Stimulated activated CD8-positive, alpha-beta memory T cell treated with anti-CD3 and anti-CD28 coated beads, Interleukin-15, amount 100 ng/mL, for 24 hours (primary cell): ENCODE measurements at places on chromosomes 4 and X.

GRCh38 chr4:140781596-140781995, 25.4 kb upstream of the TBC1D9 start:
- DNase-seq, result no peak

DNA sequence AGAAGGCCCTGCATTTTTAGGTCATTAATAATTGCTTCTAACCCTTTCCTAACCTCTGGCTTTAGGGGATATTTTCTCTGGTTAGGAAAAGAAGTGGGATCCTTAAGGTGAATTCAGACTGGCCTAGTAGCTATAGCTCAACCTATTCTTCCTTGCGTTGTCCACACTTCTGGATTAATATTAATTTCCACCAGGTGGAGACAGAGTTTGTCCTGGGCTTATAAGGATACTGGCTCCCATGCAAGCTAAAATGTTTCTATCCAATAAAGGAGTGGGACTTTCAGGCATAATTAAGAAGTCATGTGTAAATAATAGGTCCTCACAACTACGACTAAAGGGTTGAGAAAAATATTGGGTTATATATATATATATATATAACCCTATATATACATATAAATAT, 860.0 kb upstream of the POU3F4 start:
- DNase-seq, result no peak

- no peak for DNase-seq
Observed at GRCh38 chr4:24140892-24141291, 251.0 kb upstream of the PPARGC1A start.

DNA sequence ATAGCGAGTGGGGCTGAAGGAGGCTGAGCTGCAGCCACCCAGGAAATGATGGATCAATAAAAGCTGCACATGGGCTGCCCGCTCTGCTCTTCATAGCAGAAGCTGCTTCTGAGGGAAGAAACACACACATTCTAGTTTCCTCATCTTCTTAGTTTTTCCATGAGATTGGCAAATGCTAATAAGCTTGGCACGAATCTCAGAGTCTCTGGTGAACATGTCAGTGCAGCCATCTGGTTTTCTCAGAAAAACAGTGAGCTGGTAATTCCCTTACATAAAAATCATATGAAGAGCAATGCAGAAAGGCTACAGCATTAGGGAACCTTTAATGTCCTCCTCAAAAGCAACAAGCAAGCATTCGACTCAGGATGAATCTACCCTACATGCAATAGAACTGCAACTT, 69.9 kb downstream of the GATB start:
- no peak for DNase-seq

- DNase-seq, result no peak
Observed at GRCh38 chr4:82898322-82899243, 2.0 kb upstream of the THAP9 start.

DNA sequence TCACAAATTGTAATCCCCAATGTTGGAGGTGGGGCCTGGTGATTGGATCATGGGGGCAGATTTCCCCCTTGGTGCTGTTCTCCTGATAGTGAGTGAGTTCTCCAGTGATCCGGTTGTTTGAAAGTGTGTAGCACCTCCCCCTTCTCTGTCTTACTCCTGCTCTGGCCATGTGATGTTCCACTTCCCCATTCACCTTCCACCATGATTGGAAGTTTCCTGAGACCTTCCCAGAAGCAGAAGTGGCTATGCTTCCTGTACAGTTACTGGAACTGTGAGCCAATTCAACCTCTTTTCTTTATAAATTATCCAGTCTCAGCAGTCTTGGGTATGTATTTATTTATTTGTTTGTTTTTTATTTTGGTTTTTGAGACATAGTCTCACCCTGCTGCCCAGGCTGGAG, 143.2 kb downstream of the CPE start:
- no peak for DNase-seq

- no peak for DNase-seq
Observed at GRCh38 chrX:45762699-45763647, 562.3 kb upstream of the DIPK2B start.

DNA sequence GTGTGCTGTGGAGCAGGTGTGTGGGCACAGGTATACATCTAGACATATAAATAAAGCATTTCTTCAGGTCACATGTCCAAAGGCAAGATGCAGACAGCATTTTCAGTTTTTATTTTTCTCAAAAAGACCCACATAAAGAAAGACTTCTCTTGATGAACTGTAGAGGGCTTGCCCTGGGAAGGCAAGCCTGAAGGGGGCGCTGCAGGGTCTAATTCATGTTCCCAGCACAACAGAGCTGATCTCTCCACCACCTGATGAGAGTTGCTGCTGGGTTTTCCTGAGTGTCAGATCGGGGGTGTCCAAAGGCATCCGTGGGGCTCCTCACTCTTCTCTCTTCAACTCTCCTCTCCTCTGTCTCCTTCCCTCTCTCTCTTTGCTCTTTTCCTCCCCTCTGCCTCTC, 26.6 kb downstream of the ADRA2C start:
- DNase-seq, result no peak

DNA sequence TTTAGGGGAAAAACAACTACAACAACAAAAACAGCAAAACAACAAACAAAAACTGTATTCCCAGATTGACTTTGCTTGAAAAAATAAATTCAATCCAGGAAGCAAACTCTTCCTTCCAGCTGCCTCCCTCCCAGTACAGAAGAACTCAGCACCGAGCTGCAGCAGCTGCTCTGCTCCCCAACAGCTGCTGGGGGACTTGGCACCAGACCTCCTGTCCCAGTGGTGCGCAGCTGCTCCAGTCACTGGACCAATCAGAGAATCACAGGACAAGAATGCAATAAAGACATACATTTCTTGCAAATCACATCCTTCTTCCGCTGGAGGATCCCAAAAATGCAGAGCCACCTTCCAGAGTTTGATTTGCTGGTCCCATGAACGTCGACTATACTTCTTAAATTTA, 11.8 kb upstream of the FAM53A start:
- DNase-seq, result no peak

DNA sequence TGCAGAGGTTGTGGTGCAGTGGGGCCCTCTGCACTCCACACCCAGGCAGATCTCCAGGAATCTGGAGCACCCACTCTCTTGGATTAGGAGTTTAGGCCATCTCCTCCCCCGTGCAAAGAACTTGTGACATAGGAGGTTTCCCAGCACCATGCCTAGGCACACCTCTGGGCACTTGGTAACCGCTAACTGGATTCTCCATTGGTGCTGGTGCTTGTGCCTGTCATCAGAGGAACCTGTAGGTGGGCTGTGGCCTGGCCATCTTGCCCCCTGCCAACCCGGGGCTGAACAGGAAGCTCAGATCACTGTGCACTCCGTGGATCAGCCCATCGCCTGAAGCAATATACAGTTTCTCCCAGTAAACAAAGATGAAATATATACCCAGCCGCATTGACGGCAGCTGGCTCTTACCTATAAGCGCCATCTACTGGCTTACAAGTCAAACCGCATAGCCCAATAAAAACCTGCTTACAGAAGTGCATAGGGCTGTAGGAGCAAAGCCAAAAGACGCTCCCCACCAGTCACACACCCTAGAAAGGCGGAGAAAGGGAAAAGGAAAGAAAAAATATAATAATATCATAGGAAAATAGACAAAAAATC, 19.1 kb upstream of the TEX13B start:
- DNase-seq, result no peak

GRCh38 chr4:170610434-170610833, 520.7 kb upstream of the AADAT start:
- no peak for DNase-seq

DNA sequence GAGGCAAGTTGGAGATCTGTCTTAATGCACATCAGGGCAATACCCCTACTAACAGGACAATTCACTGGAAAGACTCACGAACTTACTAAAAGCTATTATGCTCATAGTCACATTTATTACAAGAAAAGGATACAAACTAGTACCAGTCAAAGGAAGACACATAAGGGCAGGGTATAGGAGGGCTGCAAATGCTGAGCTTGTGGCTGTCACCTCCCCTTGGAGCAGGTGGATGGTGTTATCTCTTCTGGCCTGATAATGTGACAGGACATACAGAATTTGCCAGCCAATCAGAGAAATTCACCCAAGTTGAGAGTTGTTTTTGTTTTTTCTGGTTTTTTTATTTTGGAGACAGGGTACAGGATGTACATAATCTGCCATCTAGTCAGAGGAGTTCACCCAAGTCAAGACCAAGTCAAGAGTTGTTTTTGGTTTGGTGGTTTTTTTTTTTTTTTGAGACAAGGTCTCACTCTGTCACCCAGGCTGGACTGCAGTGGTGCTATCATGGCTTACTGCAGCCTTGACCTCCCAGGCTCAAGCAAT, 8.8 kb downstream of the HERC5 start:
- DNase-seq, result no peak

- DNase-seq, result no peak
Observed at GRCh38 chr4:128601991-128602695, 207.4 kb upstream of the JADE1 start.

DNA sequence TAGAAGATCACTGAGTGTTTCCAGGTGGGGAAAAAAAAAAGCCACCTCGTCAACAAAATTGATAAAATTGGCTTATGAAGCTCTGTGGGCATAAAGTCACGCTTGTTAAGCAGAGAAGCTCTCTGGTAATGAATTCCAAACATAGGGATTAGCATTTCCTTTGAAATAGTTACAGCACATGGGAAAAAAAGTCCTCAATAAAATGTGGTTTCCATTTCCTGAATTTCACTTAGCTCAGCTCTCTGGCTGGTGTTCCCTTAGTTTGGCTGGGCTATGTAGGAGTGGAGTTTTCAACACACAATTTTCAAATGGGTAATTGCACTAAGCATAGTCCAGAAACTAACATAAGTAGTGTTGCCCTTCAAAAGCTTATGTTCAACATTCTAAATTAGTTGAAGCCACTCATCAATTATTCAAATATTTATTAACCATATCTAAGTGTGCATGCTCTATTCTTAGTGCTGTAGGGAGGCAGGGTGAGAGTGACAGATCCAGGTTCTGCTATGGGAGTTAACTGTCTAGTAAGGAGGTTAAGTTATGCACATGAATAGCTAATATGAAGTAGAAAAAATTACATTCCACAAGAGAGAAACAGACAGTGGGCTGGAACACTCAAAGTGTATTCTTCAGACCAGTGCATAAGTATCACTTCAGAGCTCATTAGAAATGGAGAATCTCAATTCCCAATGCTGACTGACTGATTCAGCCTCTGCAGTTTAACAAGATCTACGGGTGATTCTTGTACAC, 445.7 kb downstream of the SMARCA1 start:
- DNase-seq, result no peak

GRCh38 chr4:87414816-87415215, 7.6 kb upstream of the NUDT9 start:
- no peak for DNase-seq

DNA sequence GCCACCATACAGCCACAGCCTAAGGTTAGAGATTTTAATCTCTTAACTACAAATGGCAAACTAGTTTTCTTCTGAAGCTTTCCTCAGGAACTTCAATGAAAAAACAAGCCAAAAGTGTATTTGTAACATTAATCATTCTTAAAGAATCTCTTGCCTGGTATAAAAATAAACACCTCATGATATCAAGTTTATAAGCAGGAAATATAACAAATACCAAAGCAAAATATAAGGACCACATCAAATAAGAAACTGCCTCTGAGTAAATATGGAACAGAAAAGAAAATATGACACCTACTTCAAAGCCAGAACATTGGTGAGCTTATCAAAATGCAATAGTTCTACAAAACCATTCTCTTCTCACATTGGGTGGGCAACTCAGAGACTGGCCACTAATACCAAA, 89.9 kb downstream of the GPC4 start:
- no peak for DNase-seq

- no peak for DNase-seq
Observed at GRCh38 chrX:127276326-127276725, 456.8 kb downstream of the PRR32 start.

DNA sequence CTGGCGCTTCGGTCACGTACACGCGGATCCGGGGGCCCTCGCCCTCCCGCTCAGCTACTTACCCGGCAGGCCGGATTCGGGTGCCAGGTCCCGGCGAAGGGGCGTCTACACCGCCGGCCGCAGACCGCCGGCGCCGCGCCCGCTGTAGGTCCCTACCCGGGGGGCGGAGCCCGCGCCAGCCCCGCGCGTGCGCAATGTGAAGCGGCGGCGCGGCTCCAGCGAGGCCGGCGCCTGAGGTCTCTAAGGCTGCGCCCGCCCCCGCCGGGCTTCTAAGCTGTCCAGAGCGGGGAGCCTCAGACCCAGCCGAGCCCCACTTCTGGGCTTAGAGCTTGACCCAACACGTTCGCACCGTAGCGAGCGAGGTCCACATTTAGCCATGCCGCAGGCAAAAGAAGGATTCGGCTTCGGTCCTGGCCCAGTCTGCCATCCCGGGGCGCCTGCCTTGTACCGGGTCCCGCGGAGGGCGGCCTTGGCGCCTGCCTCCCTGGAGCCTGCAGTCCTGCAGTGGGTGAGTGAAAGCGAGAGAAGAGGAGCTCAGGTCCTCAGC, at the start of gene ZNF518B:
TSS of gene ZNF518B (minus strand) at position 172 of the 547 bp plus-strand sequence. CDS start 11,098 bp downstream, outside the sequence.
- DNase-seq, result peak; percentile 70

DNA sequence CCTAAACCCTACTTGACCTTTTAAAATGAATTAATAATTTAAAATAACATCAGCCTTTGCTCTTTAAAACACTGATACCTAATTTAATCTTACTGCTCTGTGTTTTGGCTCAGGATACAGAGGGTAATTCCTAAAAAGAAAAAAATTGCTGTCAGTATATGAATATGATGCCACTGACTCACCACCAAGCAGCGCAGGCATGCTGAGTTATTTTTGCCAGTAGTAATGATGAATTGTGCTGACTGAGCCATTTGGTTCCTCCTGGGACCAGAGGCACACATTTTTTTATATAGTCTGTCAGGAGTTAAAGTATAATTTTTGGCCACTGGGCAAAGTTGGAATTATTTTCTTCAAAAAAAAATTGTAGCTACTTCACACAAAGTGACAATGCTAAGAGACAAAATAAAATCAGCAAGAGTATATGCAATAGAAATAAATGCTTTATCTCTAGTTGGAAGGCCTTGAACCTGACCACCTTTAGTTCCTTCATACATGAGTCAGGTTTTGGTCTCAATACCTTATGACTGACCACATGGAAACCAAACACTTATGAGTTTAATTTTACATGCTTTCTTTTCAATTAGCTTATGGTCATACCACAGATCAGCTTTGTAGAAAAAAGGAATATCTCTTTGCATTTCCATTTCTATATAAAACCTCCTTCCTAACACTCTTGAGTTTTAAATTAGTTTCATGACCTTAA, 115.1 kb downstream of the PPP3CA start:
- no peak for DNase-seq

- no peak for DNase-seq
Observed at GRCh38 chr4:69823481-69824186, 36.3 kb downstream of the SULT1E1 start.
